ENCODE measurements at places on chromosomes 16 and 17.
A peak's percentile ranks its signal among the peaks of the same experiment; 100 is the strongest.

DNA sequence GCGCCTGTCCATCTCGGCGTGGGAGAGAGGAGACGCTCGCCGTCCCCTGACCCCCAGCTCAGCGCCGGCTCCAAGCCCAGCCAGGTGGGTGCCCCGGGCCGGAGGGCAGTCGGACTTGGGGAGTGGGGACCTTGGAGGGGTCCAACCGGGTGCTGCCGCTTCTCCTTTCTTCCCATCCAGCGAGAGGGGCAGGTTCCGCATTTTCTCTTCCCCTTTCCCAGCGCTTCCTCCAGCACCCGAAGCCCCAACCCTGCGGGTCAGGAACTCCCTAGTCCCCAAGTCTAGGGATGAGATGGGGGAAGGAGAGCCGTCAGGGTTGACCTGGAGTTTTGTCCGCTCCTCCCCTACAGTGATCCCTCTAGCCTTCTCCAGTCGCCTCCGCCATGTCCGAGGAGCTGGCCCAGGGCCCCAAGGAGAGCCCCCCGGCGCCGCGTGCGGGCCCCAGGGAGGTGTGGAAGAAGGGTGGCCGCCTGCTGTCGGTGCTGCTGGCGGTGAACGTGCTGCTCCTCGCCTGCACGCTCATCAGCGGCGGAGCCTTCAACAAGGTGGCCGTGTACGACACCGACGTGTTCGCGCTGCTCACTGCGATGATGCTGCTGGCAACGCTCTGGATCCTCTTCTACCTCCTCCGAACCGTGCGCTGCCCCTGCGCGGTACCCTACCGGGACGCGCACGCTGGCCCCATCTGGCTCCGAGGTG is at the start of gene OTOP2:
Gene OTOP2 (plus strand): TSS at position 24 of the 699 bp plus-strand sequence. CDS start 360 bp downstream, at position 384.
- peak; percentile 16 for DNase-seq

DNA sequence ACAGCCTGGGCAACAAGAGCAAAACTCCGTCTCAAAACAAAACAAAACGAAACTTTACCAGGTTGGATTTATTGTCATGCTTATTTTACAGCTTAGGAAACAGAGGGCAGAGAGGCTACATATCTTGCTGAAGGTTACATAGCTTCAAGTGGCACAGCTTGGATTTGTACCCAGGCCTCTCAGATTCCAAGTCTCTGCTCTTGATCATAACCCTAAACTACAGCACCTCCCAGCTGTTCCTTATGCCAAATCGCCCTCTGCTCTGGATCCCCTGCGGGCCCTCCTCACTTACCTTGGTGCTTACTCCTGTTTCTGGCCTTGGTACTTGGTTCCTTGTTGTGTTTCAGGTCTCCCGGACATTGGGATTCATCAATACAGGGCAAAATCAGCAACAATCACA is 11.7 kb upstream of the CUEDC1 start:
- no peak for DNase-seq

DNA sequence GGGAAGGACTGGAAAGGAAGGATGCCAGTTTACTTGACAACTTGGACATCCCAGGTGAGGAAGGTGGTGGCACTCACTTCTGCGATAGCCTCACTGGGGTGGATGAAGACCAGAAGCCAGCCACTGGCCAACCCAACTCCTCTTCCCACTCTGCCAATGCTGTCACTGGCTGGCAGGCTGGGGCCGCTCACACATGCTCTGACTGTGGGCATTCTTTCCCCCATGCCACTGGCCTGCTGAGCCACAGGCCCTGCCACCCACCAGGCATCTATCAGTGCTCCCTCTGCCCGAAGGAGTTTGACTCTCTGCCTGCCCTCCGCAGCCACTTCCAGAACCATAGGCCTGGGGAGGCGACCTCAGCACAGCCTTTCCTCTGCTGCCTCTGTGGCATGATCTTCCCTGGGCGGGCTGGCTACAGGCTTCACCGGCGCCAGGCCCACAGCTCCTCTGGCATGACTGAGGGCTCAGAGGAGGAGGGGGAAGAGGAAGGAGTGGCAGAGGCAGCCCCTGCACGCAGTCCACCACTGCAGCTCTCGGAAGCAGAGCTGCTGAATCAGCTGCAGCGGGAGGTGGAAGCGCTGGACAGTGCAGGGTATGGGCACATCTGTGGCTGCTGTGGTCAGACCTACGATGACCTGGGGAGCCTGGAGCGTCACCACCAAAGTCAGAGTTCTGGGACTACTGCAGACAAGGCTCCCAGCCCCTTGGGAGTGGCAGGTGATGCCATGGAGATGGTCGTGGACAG is 4.5 kb downstream of the ZNF646 start:
- DNase-seq, result peak; percentile 2

DNA sequence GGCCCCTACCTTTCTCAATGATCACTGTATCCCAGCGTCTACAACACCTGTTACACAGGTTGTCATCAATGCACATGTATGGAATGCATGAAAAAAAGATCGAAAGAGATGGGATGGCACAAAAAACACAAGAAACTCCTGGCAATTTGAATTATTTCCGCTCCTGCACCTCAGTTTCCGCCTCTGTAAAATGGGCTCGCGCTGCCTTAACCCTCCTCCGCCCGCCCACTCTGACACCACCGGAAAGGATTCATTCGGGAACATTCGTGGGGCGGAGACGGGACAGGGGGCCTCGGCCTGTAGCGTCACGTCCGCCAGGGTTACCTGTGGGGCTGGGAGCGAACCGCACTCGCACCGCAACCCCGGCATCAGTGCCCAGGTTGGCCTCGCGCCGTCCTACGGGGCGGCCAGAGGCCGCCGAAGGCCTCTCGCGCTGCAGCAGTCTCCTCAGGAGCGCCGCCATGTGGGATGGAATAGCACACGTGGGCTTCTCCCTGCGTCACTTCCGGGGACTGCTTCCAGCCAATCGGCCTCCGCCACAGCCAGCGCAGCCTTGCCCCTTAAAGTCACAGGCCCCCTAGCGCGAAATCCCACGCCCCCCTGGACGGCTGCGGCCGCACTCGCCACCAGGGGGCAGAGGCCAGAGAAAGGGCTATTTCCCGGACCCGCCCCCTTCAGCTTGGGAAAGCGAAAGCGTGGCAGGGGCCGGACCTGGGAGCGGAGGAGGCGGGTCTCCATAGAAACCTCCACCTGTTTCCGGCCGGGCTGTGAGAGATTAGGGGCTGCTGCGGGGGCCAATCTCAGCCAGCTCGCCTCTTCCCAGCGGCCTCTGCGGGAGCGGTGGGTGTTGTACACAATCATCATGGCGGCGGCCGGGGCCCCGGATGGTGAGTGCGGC is at the start of the genes EARS2 and UBFD1:
Gene EARS2 (minus strand): TSS at position 470 of the 898 bp plus-strand sequence. CDS start 7 bp downstream, at position 463.
Gene UBFD1 (plus strand): TSS at position 847 of the 898 bp plus-strand sequence. CDS start 16 bp downstream, at position 863.
- peak; percentile 99 for DNase-seq

- no peak for DNase-seq
Observed at GRCh38 chr17:39018267-39019134, 51.3 kb upstream of the FBXO47 start.

GRCh38 chr17:29518359-29518758 is 48.5 kb downstream of the ABHD15 start:
- no peak for DNase-seq

DNA sequence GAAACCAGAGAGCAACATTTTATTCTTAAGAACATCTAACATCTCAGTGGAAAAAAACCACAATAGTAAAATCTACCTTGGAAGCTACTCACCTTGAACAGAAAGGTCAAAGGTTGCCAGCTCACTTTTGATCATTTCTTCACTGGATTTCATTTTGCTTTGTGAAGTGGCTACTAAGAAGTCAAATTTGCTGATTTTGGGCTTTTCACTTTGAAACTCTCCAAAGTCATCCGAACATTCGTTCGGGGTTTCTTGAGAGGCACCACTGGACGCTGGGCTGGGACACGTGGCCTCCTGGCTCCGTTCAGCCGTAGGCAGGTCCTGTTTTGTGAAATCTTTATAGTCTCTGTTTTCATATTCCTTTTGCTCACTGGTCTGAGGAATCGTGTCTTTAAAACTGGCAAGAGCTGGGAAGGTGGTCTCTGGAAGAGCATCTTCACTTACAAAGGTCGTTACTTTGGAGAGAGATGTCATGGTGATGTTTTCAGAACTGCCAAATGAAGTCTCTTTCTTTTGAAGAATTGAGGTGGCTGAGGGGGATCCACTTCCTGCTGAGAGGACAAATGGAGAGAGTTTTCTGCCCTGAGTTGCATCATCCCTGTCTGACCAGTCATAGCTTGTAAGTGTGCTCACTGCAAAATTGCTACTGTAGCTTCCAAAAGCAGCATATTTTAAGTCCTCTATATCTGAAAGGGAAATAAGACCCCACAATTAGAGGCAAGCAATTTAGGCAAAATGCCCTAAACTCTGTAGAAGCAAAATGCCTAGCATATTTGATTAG is 52.4 kb downstream of the DUSP14 start:
- no peak for DNase-seq

Measured in hepatocyte (in vitro differentiated cells).